Activated CD8-positive, alpha-beta T cell treated with anti-CD3 and anti-CD28 coated beads, Interleukin-2, amount 10 ng/mL, durations not matched to agents 7 days and 5 days (primary cell): ENCODE measurements at places on chromosomes 11 and 22.

DNA sequence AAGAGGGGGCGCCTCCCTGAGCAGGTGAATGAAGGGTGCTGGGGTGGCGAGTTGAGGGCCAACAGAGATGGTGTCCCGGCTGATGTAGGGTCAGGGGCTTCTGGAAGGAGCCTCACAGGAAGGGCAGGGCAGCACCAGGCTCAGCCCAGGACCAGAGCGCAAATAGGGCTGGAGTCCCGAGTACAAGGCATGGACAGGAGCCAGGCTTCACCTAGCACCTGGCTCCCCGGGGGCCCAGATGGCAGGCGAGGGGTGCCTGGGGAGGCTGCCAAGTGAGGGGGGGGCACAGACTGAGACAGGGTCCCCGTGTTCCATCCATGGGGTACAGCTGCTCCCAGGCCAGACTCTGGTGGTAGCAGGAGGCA is 105.8 kb downstream of the KCNQ1 start:
- no peak for DNase-seq

GRCh38 chr11:98561252-98561651 is 459.5 kb upstream of the CNTN5 start:
- no peak for DNase-seq

- no peak for DNase-seq
Observed at GRCh38 chr22:37199760-37200108, 11.7 kb upstream of the C1QTNF6 start.

- no peak for DNase-seq
Observed at GRCh38 chr11:3182462-3182852, 17.3 kb upstream of the OSBPL5 start.

- no peak for DNase-seq
Observed at GRCh38 chr11:126697936-126698335, 302.6 kb downstream of the KIRREL3 start.

DNA sequence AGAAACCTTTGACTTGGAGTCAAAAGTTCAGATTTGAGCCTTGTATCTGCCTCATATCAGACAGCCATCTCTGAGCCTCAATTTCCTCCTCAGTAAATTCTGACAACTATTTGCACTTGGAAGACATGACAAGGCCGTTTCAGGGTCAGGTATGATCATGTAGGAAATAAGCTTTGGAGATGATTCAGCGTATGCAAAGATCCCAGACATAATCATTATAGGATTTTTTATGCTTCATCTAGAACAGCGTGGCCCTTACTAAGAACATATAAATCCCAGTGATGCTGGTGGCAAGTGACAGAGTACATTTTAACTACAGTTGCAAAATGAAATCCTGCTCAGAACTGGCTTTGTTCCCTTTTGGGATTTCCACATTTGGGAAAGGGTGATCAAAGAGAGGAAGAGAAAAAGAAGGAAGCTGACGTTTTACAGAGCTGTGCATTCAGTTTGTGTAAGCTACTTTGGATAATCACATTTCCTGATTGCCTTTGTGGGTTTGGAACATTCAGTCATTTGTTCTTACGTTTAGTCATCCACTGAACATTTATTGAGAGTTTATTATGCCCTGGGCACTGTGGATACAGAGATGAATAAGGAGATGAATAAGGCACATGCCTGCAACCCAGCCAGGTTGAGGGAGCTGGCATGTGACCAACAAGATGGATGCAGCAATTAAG is 81.9 kb upstream of the HEPHL1 start:
- no peak for DNase-seq

- DNase-seq: no peak
Observed at GRCh38 chr11:12128301-12128751, 17.9 kb downstream of the MICAL2 start.

GRCh38 chr22:48489551-48490499 is 1337.8 kb downstream of the BRD1 start:
- DNase-seq: no peak

GRCh38 chr11:10351435-10351764 is 46.5 kb downstream of the ADM start:
- DNase-seq: no peak

GRCh38 chr22:41578114-41578513 is 11.5 kb downstream of the PMM1 start:
- no peak for DNase-seq

- DNase-seq: no peak
Observed at GRCh38 chr22:37427711-37428635, 694 bp upstream of the ELFN2 start.

- no peak for DNase-seq
Observed at GRCh38 chr11:67699521-67699920, 25.1 kb upstream of the ALDH3B2 start.

- no peak for DNase-seq
Observed at GRCh38 chr11:35919244-35919643, 24.6 kb upstream of the LDLRAD3 start.

GRCh38 chr11:129894278-129895125 is 876 bp downstream of the NFRKB start:
- DNase-seq: peak; percentile 30

- DNase-seq: no peak
Observed at GRCh38 chr11:367956-368413, 1.3 kb upstream of the B4GALNT4 start.

DNA sequence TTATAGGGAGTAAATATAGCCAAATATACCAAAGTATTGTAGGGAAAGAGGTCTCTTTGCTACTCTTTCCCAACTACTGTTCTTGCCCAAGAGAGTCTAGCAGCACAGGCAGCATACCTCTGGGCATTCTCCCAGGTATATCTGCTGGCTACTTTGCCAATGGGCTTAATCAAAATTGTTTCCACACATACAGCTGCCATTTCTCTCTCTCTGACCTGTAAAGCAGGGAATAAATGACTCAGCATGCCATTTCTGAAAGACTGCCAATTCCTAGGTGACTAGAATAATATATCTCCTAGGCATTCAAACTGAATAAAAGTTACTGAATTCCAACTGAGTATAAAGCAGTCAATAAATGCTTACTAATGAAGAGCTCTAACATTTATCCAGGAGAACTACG is 44.6 kb downstream of the RDX start:
- DNase-seq: no peak

GRCh38 chr22:18927020-18927419 is 9.1 kb downstream of the PRODH start:
- DNase-seq: no peak

- no peak for DNase-seq
Observed at GRCh38 chr11:117910525-117910924, 18.7 kb downstream of the TMPRSS13 start.

DNA sequence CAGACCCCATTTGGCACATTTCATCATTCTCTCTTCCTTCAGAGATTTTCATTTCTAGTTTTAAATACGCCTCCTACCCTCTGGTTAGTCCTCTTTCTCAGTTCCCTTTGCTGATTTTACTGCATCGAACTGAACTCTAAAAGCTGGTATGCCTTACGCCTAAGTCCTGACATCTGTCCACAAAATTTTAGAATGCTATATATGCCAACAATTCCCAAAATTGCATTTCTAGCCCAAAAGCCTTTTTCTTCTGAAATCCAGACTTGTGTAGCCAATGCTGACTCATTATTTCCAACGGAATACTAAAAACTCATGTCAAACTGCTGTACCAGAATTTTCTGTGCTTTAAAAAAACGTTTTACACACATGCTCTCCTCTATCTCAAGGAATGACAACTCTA is 1124.4 kb upstream of the TENM4 start:
- no peak for DNase-seq

DNA sequence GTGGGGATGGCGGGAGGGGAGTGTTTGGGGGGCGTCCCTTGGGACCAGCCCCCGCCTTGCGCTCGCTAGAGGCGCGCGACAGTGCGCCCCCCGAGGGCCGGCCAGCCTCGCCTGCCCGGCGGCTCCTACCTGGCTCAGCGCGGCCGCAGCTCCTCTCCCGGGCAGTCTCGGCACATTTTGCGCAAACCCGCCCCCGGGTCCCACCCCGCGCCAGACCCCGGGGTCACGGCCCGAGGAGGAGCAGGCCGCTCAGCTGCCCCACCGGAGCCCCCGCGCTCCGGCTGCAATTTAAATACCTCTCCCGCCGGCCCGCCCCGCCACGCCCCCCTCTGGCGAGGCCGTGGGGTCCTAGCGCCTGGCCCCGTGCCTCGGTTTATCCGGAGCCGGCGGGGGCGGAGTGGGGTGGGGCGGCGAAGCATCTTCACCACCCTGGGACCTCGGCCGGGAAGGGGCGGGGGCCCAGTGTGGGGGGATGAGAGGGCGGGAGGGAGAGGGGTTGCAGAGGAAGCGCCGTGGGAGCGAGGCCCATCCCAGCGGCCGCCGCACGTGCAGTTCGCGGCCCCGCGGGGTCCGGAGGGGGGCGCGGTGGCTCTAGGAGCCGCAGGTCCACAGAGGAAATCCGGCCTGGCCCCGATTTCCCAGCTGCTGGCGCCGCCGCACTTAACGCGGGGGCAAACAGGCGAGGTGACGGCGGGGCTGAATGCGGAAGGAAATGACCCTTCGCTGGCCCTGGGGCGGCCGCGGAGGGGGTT is at the start of gene LRRC32:
TSS of gene LRRC32 (minus strand) at position 263 of the 752 bp plus-strand sequence. CDS start 4,793 bp downstream, outside the sequence.
- DNase-seq: no peak

GRCh38 chr22:44730490-44731356 is 21.7 kb upstream of the ARHGAP8 start:
- DNase-seq: no peak

DNA sequence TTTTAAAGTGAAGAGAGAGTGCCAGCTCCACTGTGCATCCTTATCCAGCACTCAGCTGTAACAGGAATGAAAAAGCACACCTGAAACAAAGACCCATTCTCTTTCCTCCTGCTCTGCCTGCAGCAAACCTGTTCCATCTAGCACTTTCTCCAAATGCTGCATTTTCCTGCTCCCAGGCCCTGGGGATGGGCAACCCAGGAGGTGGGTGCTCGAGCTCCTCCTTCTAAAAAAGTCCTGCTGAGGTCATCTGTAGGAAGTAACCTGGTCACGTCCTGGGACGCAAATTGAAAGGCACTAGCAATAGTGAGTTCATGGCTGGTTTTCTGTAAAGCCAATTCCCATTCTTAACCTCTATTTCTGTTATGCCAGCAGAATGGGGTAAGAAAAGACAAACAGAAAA is 173.7 kb downstream of the MAML2 start:
- no peak for DNase-seq

DNA sequence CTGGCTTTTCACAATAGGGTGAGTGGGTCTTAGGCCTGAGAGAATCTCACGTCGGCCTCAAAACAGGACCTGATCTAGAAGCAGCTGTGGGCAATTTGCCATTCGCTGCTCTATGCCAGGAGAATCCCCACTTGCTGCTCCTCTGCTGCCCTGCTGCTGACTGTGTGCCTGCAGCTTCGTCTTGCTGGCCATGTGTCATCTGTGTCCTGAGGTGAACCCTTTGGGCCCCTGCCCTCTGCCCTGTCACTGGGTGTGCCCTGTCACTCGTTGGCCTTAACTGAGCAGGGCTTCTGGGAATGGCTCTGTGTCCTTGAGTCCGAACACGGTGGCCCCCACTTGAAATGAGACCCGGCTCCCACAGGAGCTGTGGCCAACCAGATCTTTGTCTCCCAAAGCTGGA is 6.2 kb downstream of the NAA40 start:
- DNase-seq: no peak

GRCh38 chr11:71065841-71066240 is 186.5 kb downstream of the SHANK2 start:
- DNase-seq: no peak

- no peak for DNase-seq
Observed at GRCh38 chr11:114893329-114893728, 215.0 kb downstream of the NXPE2 start.

GRCh38 chr11:45083544-45084087 is 62.8 kb upstream of the PRDM11 start:
- DNase-seq: no peak

DNA sequence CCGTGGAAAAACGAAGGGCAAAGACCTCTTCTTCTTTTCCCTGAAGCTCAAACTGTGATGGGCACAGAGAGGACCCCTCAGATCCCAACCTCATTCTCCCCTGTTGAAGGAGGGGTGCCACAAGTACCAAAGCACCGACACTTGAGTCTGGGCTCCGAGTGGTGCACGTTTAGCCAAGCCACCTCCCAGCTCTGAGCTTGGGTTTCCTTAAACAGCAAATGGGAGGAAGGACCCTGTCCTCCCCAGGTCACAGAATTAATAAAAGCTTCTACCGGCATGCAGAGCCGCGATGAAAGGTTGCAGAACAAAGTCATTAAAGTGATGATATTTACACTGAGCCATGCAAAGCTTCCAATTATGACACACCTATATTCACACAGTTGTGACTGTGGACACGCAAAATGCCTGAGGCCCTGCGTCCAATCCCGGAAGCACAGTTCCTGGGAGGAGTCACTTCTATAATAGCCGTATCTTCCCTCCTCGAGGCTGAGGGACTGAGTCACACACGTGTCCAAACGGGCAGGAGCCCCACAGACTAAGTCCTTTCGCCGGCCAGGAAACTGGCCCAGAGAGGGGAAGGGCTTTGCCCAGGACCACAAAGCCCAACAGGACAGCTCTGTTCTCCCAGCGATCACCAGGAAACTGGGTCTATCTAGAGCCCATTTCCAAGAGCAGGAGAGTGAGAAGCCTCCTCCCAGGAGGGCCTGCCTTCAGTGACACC is 922 bp upstream of the CSNK1E start:
- no peak for DNase-seq

DNA sequence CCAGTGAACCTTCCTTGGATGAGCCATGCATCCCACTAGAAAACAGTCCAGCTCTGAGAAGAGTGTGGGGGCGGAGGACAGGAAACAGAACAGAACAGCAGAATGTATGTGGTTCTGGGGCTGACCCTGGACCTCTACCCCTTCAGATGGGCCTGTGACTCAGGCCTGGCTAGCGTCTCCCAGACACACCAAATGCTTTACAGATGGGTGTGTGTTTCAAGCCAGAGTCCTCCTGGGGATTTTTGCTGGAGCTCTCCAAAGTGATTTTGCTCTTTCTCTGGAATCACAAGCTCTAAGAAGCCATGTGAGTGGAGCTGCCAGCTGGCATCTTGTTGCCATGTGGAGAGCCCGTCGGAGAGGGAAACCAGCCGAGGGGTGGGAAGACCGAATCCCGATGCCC is 13.2 kb upstream of the C1QTNF4 start:
- no peak for DNase-seq

DNA sequence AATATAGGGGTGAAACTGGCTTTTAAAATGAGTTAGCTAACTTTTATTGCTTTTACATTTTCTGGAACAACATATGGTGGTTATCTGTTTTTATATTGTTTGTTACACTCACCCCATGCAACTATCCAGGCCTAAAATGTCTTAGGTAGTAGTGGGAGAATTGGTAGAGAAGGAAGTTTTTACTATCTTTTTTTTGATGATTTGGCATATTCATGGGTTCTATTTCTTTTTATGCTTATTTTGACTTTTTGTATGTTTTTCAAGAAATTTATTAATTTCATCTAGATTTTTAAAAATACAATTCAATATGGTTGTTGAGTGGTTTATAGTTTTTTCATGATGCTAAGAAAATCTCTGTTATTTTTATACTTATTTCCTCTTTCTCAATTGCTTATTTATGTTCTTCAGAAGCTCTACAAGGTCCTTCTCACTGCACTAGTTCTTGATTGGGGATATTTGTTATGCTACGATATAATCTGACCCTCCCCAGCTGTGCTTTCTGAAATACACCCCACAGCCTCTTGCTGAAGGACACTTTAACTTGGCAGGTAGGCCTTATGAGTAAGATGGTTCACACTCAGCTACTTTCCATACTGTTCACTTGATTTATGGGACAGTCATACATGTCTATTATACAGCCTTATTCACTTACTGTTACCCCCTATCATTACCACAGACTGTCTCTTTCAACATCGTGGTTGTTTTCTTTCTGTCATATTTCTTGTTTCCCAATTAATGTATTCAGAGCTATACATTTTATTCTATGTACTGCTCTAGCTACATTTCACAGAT is 431.2 kb downstream of the METTL15 start:
- DNase-seq: no peak
